ENCODE measurements at places on chromosomes 1 and 21. TPM values are rescaled to one million over a fixed set of nuclear protein-coding genes. Genes with fewer than 3 reads are reported as not detected.

Gene GPATCH4
- polyA plus RNA-seq, result 19.9 TPM

Gene PLA2G2C
- polyA plus RNA-seq, result 0.43 TPM

Gene PAQR6
- 4.3 TPM for polyA plus RNA-seq

Gene SH3D21
- 2.7 TPM for polyA plus RNA-seq

Gene PAPPA2
- polyA plus RNA-seq, result 0.25 TPM

Gene GPA33
- not detected for polyA plus RNA-seq

Gene C1QTNF12
- polyA plus RNA-seq, result 3.2 TPM

Gene SLFNL1
- 0.25 TPM for polyA plus RNA-seq

Gene ASTN1
- polyA plus RNA-seq, result not detected

Gene PLA2G2A
- 30.3 TPM for polyA plus RNA-seq

Gene PTPN7
- polyA plus RNA-seq, result 2.1 TPM

Gene SMIM1
- polyA plus RNA-seq, result 7.3 TPM

All from stomach (tissue), 19 donors.